Fibroblast of skin of back (primary cell): ENCODE measurements at places on chromosomes 5 and 9.

- no peak for DNase-seq
These were observed 243.5 kb downstream of the ENC1 start for GRCh38 chr5:74396913-74397622.

DNA sequence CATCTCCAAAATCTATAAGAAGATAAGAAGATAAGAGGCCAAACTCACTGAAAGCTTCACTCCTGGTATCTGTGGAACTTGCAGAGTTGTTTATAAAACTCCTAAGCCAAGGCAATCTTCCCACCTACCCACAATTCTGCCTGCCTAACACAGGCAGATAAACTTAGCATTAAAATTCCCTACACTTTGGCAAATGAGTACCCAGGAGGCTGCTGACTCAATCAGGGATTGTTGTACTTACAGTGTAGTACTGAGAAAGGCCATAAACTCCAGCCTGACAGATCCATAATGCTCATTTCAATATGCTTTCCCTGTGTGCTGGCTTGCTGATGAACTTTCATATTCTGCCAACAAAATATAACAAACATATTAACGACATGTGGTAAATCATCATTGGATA is 725.2 kb downstream of the BRINP1 start:
- DNase-seq = no peak

- DNase-seq = peak; percentile 65
These were observed 136.8 kb downstream of the C5orf15 start for GRCh38 chr5:133831491-133832224.

DNA sequence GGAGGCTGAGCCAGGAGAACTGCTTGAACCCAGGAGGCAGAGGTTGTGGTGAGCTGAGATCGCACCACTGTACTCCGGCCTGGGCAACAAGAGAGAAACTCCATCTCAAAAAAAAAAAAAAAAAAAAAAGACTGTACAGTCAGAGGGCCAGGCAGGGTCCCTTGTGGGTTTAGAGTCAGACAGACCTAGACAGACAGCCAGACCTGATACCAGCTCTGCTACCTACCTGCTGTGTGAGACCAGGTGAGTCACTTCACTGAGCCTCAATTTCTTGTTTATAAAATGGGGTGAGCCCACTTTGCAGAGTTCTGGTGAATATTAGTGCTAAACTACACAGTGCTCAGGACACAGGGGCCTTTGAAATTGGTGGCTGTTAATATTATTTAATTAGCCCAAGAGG is 19.7 kb downstream of the TRIM14 start:
- no peak for DNase-seq

- DNase-seq = no peak
These were observed 19.1 kb upstream of the LMNB1 start for GRCh38 chr5:126757713-126758357.

DNA sequence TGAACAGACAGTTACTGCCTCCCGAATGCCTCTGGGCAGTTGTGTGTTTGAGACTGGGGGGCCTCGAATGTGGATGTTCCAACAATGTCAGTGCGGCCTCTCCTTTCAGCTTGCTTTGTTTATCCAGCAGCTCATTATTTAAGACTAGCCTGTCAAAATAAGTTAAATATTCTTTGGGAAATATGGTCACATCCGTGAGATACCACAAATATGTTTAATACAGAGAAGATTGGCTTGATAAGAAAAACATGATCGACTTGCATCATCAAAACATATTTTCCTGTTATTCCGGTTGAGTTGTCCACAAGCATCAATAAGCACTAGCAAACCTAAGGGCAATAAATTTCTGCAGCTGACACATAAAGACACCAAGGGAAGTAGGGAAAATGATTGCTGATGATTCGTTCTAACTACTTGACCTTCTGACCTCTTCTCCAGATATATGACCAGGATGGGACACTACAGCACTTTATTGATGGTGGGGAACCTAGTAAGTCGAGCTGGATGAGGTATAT is 66.5 kb downstream of the PRDM6 start:
- no peak for DNase-seq

GRCh38 chr5:35339616-35340100 is 109.4 kb upstream of the PRLR start:
- no peak for DNase-seq

DNA sequence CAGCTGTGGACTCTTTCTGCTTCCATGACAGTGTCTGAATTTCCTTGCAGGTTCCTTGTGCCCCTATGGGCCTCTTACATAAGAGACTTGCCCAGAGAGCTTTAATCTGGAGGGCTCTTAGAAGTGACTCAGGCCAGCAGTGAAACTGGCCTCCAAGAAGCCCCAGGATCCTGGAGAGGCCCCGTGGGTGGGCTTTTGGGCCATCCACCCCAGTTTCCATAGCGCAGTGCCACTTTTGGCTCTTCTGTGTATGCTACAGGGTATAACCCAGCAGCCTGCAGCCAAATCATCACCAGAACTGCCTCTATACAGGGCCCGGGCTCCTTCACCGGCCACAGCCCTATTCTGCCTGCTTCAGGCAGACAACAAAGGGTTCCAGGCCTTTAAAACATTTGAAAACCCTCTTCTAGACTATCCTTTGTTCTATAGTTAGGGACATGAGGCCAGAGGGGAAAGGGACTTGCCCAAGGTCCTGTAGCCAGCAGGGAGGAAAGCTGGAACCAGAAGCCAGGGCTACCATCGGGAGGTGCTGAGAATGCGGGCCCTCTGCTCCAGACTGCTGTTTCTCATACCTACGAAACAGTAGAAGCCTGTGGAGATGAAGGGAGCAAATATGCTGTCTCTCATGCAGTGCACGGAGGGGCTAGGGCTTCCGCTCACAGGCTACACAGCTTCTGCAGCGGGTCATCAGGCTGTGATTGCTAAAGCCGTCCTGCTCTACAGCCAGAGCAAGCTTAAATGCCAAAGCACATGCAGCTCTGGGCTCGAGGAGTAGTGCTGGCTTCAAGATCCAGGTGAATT is 18.0 kb downstream of the SH3PXD2B start:
- DNase-seq = no peak

- no peak for DNase-seq
These were observed 336.4 kb upstream of the MPDZ start for GRCh38 chr9:13615660-13616490.
